H1 (cell line): ENCODE measurements at places on chromosomes 16 and 17. TPM values are rescaled to one million over a fixed set of nuclear protein-coding genes. Genes with fewer than 3 reads are reported as not detected.

The SLFN12L gene
- total RNA-seq: not detected in 2 replicates

The KRTAP4-5 gene
- not detected in 2 replicates for total RNA-seq

The TEKT5 gene
- total RNA-seq: not detected in 2 replicates

The CHST5 gene
- 0.13 and 0.15 TPM in 2 replicates for total RNA-seq

The C16orf96 gene
- 1.3 and 1.6 TPM in 2 replicates for total RNA-seq

The GCSH gene
- 103 and 108 TPM in 2 replicates for total RNA-seq

The USP43 gene
- 6.9 and 7.2 TPM in 2 replicates for total RNA-seq

The PYDC1 gene
- 3.0 and 3.5 TPM in 2 replicates for total RNA-seq

The VTN gene
- not detected in 2 replicates for total RNA-seq

The CNTNAP4 gene
- total RNA-seq: not detected in 2 replicates

The PDILT gene
- total RNA-seq: not detected in 2 replicates

The PTGES3L gene
- 2.2 and 3.0 TPM in 2 replicates for total RNA-seq

The BEAN1 gene
- total RNA-seq: not detected in 2 replicates

The CISD3 gene
- total RNA-seq: 11.1 and 11.6 TPM in 2 replicates

The DLX3 gene
- total RNA-seq: 0.15 TPM in 1 of 2 replicates, not detected in the other
